ENCODE measurements at places on chromosomes 5 and 9.

GRCh38 chr5:136143312-136143711, 10.7 kb downstream of the SMAD5 start:
- no peak for DNase-seq

- no peak for DNase-seq
Measured at GRCh38 chr5:10502578-10502977, 60.9 kb downstream of the ROPN1L start.

DNA sequence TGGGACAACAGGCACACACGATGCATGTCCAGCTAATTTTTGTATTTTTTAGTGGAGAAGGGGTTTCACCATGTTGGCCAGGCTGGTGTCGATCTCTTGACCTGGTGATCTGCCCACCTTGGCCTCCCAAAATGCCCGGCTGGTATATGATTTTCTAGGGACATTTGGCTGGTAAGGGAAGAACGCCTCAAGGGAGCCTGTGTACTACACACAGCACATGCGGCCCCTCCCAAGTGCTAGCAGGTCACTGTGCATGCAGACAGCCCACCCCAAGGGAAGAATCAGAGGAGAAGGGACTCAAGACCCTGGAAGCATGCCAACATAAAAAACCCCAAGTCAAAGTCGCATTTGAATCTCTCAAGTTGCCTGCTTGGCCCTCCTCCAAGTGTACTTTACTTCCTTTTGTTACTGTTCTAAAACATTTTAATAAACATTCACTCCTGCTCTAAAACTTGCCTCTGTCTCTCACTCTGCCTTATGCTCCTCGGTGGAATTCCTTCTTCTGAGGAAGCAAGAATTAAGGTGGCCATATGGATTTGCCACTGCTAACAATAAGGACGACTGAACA, 24.3 kb upstream of the OTULINL start:
- no peak for DNase-seq

GRCh38 chr5:8851101-8851500, 694.8 kb downstream of the SEMA5A start:
- no peak for DNase-seq

- no peak for DNase-seq
Measured at GRCh38 chr9:133258061-133259015, 16.7 kb downstream of the ABO start.

GRCh38 chr9:13228431-13228830, 51.1 kb downstream of the MPDZ start:
- no peak for DNase-seq

DNA sequence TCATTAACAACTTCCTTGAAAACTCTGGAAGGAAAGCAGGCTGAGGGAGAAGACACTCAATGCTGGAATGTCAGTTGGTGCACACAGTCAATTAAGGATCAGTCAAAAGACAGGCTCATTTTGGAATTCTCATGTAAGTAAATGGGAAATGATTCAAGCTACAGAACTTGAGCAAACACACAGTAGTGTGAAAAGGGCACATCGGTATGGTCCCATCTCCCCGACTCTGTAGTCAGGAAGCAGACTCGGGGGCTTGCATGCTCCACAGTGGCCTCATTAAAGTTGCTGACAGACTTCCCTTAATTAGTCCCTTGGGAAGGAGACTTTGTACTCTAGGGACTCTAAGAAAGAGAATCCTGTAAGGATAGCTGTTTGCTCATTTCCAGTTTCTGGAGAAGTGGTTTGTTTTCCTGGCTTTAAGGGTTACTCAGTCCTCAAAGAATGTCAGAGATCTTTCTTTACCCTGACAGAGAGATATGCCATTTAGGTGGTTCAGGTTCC, 339.2 kb downstream of the ADAMTS6 start:
- no peak for DNase-seq

- no peak for DNase-seq
Measured at GRCh38 chr5:33439905-33440481, 772 bp upstream of the TARS1 start.

DNA sequence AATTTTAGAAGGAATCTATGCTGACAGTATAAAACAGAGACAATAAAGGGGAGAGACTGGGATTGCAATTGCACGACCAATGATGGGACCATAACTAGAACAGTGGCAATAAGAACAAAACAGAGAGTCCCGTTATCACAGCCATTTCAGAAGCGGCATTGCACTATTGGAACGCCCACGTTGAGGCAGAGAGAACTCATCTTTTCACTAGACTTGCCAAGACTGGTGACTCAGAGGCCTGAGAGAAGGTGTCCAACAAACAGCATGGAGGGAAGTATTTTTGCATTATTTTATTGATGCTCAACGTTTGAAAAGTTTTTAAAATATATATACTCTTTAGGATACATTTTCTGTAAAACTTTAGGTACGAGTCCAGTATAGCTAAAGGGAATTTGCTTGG, 737.7 kb downstream of the TLE1 start:
- DNase-seq: no peak

- DNase-seq: no peak
Measured at GRCh38 chr5:72096602-72097188, 10.6 kb upstream of the MAP1B start.

GRCh38 chr9:134486143-134486591, 155.4 kb upstream of the COL5A1 start:
- DNase-seq: no peak

DNA sequence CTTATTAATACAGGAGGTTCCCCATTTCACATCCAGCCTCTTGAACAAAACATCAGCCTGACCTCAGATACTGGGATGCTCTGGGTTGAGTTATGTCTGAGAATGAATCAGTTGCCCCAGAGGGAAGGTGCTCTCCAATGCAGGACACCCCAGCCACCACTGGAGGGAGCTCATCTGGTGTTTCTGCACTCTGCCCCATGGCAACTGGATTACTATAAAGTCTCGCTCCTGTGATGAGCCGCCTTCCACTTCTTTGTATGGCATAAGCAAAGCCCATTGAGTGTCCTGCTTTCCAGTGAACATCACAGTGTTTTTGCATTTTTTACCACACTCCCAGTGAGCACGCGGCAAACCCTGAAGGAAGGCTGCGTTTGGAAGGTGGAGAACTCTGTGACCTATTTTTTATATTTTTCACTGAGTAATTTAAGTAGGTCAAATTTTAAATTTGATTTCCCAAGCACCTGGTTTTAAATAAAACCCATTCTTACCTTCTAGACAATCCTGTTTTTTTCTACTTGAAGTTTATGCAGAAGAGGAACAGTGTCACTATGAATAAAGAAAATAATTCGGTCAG, 176.9 kb upstream of the WWC1 start:
- peak; percentile 48 for DNase-seq
